ENCODE measurements at places on chromosomes 2 and 18. TPM values are rescaled to one million over a fixed set of nuclear protein-coding genes. Genes with fewer than 3 reads are reported as not detected.

DNA sequence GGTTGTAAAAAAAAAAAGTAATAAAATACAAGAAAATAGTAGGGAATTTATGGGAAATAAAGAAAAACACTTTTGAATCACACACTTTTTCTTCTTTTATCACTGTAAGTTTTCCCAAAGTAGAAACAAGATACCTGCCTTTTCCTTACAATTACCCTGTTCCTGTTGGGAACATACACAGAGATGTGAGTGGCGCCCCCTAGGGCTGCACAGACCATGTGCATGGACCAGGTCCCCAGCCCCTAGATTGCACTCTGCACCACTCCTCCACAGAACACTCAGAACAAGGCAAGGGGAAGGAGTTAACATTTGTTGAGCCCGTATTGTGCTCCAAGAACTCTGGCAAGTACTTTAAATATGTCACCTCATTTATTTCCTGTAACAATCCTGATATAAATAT, 118.7 kb upstream of the NRP2 start:
- peak; percentile 62 for DNase-seq
- H3K4me1 ChIP-seq = no peaks in the 10 kb centered on the region
- no peak overlapping the region for H3K27ac ChIP-seq
- no peaks in the 10 kb centered on the region for H3K36me3 ChIP-seq
- H3K27me3 ChIP-seq = no peaks in the 10 kb centered on the region
- no peak overlapping the region for H3K4me3 ChIP-seq

HADHB gene
- 65.1 TPM for total RNA-seq

- no peak overlapping the region for H3K4me3 ChIP-seq
- H3K27ac ChIP-seq = no peak overlapping the region
- H3K4me1 ChIP-seq = peaks cover 11% of the 10 kb centered on the region
- no peaks in the 10 kb centered on the region for H3K36me3 ChIP-seq
- no peak for DNase-seq
These were observed 133.3 kb downstream of the ALPK2 start for GRCh38 chr18:58495634-58496033.

DNA sequence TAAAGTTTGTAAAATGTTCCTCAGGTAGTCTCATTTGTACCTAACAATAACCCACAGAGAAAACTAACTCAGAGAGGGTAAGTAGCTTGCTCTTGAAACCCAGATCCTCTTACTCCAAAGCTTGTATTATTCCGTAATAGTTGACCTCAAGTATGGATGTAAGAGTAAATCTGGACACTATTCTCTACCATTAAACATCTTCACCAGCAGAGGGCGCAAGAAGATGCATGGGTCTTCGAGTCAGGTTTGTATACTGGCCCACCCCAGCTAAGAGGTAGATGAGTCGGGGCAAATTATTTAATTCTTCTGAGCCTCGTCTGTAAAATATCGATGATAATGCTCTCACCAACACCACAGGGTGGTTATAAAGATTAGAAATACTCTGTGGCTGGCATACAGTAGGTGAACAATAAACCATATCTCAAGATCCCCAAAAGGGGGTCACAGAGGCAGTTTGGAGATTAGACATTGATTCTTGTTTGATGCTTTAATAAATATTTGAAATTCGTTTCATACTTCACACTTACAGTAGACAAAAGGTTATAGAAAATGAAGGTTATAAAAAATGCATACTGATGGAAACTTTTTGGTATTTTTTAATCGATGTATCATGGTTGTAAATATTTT, 3.5 kb upstream of the CABLES1 start:
- no peaks in the 10 kb centered on the region for H3K36me3 ChIP-seq
- H3K4me1 ChIP-seq = peaks cover 14% of the 10 kb centered on the region
- H3K27me3 ChIP-seq = peaks cover 28% of the 10 kb centered on the region
- no peak overlapping the region for H3K4me3 ChIP-seq
- DNase-seq = peak; percentile 75

SCG2 gene
- not detected for total RNA-seq

DNA sequence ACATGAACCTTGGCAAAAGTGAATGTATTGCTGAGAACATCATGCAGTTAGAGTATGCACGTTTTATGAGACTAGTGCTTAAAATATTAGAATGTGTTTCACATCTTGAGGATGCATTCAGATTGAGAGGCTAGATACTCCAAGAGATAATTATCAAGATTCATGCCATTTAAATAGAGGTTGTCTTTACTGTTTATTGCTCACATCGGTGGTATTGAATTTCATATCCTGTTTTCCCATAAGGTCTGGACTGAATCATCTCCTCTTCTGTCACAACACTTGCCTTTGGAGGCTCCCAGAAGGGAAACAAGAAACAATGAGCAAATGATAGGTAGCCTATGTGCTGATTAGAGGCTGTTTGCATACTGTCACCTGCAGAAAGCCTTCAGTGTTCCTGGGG, 83.8 kb downstream of the CLHC1 start:
- no peak overlapping the region for H3K27ac ChIP-seq
- no peaks in the 10 kb centered on the region for H3K4me1 ChIP-seq
- no peak overlapping the region for H3K4me3 ChIP-seq
- DNase-seq = no peak

GRCh38 chr2:239625156-239625845, 224.5 kb upstream of the HDAC4 start:
- H3K27me3 ChIP-seq = no peaks in the 10 kb centered on the region
- peaks cover 34% of the 10 kb centered on the region for H3K4me1 ChIP-seq
- DNase-seq = no peak
- H3K27ac ChIP-seq = no peak overlapping the region

GRCh38 chr18:25832001-25832604, 258.3 kb downstream of the SS18 start:
- peak; percentile 46 for DNase-seq
- H3K36me3 ChIP-seq = no peaks in the 10 kb centered on the region
- no peak overlapping the region for H3K27ac ChIP-seq

DNA sequence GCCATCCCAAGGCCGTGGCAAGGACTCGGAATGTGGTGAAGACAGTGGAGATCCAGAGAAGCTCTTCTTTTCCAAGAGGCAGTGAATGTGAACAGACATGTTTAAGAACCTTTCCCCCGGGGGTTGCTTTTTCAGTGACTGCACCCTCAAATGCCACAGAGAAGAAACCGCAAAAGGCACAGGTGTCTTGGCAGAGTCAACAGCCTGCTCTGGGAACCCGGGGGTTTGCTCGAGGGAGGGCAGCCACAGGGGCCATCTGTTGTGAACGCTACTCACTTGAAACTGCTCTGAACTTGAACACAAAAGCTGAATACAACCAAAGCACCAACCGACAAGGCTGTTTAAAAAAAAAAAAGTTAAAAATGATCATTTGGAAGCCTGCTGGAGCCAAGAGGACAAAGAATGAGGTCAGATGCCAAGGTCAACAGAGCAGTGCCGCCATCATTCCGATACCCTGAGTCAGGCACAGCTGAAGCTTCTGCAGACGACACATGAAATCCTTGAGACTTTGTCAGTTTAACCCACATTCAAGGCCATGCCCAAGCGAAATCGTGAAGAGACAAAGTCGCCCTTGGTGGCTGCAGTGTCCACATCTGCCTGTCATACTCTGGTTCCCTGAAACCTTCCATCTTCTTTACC, 47.4 kb downstream of the PSMG2 start:
- DNase-seq = peak; percentile 67
- peak overlapping the region; percentile 41 for H3K27ac ChIP-seq
- peaks cover 11% of the 10 kb centered on the region for H3K4me1 ChIP-seq
- H3K4me3 ChIP-seq = peak overlapping the region; percentile 41
- H3K36me3 ChIP-seq = no peaks in the 10 kb centered on the region

DNA sequence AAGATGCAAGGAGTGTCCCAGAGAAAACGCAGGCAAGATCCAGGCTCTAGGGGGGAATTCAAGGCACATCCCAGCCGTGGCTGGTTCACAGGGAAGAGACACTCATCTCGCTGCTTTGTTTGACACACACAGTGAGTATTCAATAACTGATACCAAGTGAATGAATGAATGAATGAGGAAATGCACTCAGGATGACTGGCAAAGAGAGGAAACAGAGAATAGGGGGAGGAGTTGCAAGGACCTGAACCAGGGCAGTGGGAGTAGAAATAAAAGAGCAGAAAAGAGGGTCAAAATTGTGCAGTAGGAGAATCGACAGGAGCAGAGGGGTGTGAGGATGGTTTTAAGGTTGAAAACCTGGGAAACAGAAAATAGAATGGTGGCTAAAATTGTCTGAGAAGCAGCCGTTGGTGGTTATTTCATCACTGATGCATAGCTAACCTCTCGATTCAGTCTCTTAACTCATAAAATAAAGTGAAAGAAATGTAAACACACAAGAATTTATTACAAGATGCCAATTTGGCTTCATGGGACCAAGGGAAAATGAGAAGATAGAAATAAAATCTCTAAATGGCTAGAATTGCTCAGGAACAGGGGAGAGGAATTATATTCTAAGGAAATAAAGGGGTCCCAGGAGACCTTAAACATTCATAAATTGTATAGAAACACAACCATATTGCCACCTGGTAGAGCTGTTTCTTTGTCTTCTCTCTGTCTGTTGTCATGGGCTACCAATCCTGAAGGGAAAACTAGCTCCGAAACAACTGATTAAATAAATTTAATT, 63.9 kb upstream of the PHLPP1 start:
- no peak overlapping the region for H3K4me3 ChIP-seq
- no peak for DNase-seq
- H3K27me3 ChIP-seq = no peaks in the 10 kb centered on the region
- no peak overlapping the region for H3K27ac ChIP-seq
- H3K36me3 ChIP-seq = no peaks in the 10 kb centered on the region
- no peaks in the 10 kb centered on the region for H3K4me1 ChIP-seq

DPP4 gene
- total RNA-seq = 11.9 TPM

Data from activated naive CD4-positive, alpha-beta T cell treated with anti-CD3 and anti-CD28 coated beads for 36 hours (primary cell).